Femur (tissue), 1 donor: ENCODE measurements at places on chromosomes 11 and 22.

DNA sequence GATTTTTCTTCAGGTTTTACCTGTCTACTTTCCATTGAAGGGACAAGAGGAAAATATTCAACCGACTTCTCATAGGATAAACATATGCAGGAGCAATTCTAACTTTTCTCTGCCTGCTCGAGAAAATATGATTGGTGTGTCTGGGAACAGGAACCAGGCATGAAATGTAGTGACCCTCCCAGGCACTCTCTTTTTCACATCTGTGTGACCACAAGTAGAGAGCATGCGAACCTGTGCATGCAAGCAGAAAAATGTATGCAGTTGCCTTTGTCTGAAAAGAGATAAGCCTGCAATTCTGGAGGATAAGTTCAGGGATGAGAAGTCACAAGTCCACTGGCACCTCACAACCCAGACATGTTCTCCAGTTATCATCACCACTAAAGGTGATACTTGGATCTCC lies 583.5 kb upstream of the FAT3 start:
- DNase-seq, result no peak

DNA sequence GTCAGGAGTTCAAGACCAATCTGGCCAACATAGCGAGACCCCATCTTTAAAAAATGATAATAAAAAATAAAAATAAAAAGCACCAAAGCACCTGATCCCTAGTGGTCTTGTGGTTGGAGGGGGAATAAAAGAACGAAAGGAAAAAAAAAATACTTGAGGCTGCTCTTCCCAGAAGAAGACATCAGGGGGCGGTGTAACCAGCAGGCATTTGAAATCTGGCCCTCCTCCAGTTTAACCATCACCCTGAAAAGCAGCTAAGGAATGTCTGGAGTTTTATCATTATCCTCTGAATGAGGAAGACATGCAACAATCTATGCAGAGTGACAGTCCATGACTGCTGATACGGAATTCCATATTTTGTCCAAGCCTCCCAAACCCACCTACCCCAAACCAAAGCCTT lies 5.6 kb upstream of the KCTD17 start:
- no peak for DNase-seq

- no peak for DNase-seq
These were observed at the start of gene OR5M11 for GRCh38 chr11:56543157-56543556. OR5M11 (minus strand) TSS chr11:56543257; CDS start chr11:56543257, 0 bp downstream.

- DNase-seq, result no peak
These were observed 50.7 kb upstream of the LYVE1 start for GRCh38 chr11:10619131-10619680.

DNA sequence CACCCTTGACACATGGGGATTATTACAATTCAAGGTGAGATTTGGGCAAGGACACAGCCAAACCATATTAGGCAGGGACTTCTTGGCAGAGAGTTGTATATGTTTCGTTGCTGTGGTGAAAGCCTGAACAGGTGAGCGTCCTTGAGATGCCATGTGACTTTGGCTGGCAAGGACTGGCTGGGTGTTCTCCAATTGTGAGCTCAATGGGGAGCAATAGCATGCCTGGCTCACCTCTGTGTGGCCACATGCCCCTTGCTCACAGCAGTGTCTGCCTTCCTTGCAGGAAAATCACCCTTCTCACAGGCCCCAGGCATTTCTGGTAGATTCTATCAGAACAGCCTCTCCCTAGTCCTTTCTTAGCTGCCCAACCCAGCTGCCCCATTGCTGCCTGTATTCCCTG lies 105.5 kb downstream of the PARVA start:
- no peak for DNase-seq

GRCh38 chr11:74442636-74443035 lies 24.7 kb downstream of the KCNE3 start:
- no peak for DNase-seq

DNA sequence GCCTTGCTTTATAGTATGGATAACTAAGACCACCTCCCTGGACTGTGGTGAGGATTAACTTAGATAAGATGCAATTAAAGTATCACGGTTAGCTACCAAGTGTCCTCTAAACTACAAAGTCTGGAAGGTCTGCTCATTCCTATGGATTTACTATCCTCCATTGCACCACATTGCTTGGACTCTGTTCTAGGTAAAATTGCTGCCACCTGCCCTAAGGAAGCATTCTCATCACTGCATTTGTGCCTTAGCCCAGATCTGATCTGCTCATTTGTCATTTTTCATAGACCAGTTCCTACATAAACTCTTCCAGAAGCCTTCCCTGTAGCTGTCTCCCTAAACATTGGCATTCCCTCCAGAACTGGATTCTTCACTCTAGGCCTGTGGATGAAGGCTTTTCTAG lies 380.0 kb downstream of the INSC start:
- DNase-seq, result no peak

DNA sequence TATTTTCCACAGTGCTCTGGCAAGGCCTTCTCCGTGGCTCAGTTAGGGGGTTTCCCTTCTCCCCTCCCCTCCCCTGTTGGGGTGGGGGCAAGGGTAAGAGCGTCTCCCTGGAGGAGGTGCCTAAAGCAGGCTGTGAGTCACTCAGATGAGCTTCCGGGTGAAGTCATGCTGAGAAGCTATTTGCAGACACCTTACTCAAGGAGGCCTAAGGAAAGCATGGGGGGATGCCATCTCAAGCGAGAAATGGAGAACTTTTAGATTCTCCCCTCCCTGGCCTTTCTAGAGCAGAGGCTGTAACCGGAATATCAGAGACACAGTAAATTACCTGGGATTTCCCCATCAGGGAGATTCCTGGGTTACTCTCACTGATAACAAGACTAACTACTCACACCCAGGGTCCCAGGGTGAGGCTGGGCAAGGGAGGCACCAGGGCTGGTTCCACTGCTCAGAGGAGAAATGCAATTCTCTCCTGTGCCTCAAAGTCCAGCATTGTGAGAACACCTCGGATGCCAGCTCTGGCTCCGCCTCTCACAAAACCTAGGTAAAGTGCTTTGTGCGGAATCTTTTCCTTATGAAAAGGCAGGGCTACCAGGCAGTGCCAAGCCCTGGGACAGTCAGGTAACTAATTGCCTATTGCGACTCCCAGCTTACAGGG lies 123.6 kb downstream of the ABTB2 start:
- no peak for DNase-seq

- DNase-seq, result peak; percentile 9
These were observed 91.3 kb downstream of the MYEOV start for GRCh38 chr11:69385144-69385820.

DNA sequence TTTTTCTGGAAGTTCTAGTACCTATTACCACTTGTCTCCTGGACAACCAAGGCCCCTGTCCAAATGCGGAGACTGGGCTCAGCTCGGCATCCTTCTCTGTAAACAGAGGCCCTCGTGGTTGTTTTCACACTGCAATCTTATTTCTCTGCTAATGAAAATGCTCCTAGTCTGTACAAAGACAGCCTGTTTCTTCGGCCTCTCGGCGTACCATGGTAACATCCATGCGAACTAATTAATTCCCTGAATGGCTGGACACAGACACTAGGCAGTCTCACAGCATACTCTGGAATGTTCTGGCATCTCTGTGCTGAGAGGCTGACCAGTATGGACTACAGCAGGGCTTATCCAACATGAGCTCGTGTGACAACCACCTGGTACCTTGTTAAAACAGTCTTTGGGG lies 5.7 kb downstream of the POLR3H start:
- DNase-seq, result no peak
